Glutamatergic neuron (in vitro differentiated cells): ENCODE measurements at places on chromosomes 5 and 9. TPM values are rescaled to one million over a fixed set of nuclear protein-coding genes. Genes with fewer than 3 reads are reported as not detected.
A peak's percentile ranks its signal among the peaks of the same experiment; 100 is the strongest.

GRCh38 chr9:130107234-130107861, 53.6 kb downstream of the GPR107 start:
- peak overlapping the region; percentile 12 for H3K4me3 ChIP-seq
- H3K27ac ChIP-seq, result no peak overlapping the region
- H3K36me3 ChIP-seq, result no peaks in the 10 kb centered on the region
- H3K4me1 ChIP-seq, result peaks cover 33% of the 10 kb centered on the region
- peak; percentile 88 for DNase-seq
- H3K27me3 ChIP-seq, result peaks cover 2% of the 10 kb centered on the region

- H3K36me3 ChIP-seq, result no peaks in the 10 kb centered on the region
- peaks cover 2% of the 10 kb centered on the region for H3K4me1 ChIP-seq
- no peak overlapping the region for H3K27ac ChIP-seq
Observed at GRCh38 chr5:115414406-115415142, 118.1 kb upstream of the CCDC112 start.

DNA sequence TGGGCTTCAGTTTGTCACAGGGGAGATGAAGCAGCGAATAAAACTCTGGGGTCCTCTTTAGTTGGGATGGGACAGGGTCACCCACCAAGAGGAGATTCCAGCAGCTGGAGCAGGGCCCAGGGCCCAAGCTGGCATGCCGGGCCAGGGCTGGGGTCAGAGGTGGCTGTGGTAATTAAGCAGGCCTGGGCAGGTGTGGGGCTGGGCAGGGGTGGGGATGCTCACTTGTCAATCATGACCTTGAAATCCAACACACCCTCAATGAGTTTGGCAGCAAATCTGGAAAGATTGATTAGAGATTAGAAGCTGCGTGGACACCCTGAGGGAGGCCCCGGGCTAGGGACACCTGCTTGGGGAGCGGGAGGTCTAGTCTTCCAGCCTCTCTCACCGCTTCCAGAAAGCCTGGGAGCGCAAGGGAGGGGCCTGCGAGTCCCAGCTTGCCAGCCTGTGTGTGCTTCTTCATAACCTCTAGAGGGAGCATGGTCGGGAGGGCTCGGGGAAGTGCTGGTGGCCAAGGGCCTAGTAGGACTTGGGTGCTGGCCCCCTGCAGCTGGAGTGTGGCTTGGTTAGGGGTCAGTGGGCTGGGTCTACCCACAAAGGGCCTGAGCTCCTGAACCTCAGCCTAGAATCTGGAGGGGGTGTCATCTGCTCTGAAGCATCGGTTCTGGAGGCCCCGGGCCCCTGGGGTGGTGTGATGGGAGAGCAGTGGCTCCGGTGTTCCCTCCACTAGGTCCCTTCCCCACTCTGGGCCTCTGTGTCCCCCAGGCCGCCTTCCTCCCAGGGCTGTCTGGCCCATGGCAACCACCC, 7.6 kb downstream of the CRAT start:
- DNase-seq, result peak; percentile 58
- H3K27ac ChIP-seq, result no peak overlapping the region
- peaks cover 7% of the 10 kb centered on the region for H3K27me3 ChIP-seq

- no peak overlapping the region for H3K4me3 ChIP-seq
- no peaks in the 10 kb centered on the region for H3K36me3 ChIP-seq
- no peak overlapping the region for H3K27ac ChIP-seq
- H3K27me3 ChIP-seq, result no peaks in the 10 kb centered on the region
- no peaks in the 10 kb centered on the region for H3K4me1 ChIP-seq
Observed at GRCh38 chr5:15215056-15215455, 284.9 kb upstream of the FBXL7 start.

Gene BARHL1
- not detected for total RNA-seq

DNA sequence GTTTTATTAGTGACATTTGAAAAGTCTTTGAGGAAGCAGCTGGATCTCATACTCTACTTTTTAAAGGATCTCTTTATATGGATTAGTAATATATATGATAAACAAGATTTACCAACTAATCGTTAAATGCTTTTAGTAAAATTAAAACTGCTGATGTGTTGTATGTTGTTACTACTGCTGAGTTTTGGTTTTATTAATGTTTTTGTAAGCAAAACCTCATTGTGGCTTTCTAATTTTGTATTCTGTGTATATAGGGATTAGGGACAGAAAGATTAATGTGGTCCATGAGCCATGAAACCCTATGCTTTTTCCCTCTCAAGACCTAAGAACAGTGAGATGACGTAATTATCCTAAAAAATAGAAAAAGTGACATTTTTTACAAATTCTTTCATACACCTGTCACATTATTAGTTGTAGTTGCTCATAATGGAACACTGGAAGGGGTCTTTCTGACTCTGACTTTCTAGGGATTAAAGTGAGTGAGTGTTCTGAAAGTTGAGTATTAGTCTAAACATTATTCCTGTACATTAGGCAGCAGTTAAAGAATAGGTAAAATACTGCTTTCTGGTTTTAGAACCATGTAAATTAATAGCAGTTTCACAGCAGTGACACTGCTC, 85.9 kb downstream of the SLC12A2 start:
- H3K36me3 ChIP-seq, result no peaks in the 10 kb centered on the region
- H3K27ac ChIP-seq, result no peak overlapping the region
- DNase-seq, result no peak
- no peaks in the 10 kb centered on the region for H3K27me3 ChIP-seq

Gene PCDH12
- 1.7 TPM for total RNA-seq

DNA sequence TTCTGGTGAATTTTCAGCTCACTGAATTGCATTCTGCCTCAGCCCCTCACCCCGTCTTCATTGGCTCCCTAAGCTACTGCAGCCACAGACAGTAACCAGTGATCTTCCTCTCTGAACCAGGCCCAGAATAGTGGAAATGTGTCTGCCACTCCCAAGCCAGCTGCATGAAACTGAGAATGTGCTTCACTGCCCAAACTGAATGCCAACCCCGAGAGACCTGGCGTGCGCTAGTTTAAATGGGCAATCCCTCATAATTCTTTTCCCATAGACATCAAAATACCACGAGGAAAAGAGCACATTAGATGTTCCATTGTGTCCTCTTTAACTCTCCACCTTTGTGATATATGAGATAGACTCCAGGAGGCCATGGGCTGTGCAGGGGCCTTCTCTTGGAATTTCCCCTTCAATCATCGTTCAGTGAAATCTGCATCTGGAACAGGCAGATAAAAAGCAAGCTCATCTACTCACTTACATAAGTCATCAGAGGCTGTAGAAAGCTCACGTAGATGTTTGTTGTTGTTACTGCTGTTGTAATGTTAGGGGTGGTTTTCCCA, 320.2 kb downstream of the NFIB start:
- no peak overlapping the region for H3K27ac ChIP-seq
- no peaks in the 10 kb centered on the region for H3K27me3 ChIP-seq
- peaks cover 1% of the 10 kb centered on the region for H3K4me1 ChIP-seq
- H3K36me3 ChIP-seq, result peaks cover 11% of the 10 kb centered on the region

DNA sequence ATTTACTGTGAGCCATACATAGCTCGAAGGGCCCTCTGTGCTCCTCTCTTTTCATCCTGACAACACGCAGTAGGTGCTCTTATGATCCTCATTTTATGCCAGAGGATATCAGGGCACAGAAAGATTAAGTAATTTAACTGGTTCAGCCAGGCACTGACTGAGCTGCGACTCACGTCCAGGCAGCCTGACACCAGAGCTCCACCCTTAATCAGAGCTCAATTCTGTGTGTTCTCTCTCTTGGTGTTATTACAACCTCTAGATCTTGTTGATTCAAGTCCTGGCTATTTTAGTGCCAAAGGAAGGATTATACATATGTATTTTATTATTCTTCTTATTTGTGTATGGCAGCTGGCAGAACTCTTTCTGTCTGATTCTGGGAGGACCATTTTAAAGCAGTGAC, 59.7 kb downstream of the OSMR start:
- DNase-seq, result no peak
- no peak overlapping the region for H3K27ac ChIP-seq
- H3K4me1 ChIP-seq, result no peaks in the 10 kb centered on the region
- no peaks in the 10 kb centered on the region for H3K27me3 ChIP-seq
- H3K36me3 ChIP-seq, result peaks cover 18% of the 10 kb centered on the region

Gene CTXN3
- total RNA-seq, result not detected

Gene PRDM9
- not detected for total RNA-seq

DNA sequence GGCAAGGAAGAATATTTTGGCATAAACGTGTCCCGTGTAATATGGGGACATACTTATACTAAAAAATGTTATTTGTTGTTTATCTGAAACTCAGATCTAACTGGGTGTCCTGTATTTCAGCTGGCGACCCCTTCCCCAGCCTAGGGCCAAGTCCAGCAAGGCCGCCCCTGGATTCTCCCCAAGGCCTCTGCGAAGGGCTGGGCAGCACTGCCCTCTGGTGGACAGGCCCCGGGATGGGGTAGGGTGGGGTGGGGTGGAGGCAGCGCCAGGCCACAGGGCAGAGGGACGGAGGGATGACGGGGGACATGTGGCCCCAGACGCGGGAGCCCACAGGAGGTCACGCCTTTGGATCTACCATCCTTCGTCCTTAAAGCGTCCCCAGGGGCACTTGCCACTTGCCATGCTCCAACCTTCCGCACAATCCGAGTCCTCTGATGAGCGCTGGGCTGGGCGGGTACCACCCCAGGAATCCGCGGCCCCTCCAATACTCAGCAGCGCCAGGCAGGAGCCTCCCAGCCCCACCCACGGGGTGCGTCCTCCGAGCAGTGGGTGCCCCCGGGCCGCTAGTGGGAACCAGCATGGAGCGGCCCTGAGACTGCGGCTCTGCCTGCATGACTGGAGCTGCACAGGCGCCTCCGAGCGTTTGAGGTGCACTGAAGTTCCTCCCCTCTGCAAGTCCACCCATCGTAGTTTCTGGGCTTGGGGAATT, 7.1 kb upstream of the AGPAT2 start:
- peaks cover 15% of the 10 kb centered on the region for H3K4me1 ChIP-seq
- DNase-seq, result peak; percentile 86
- peaks cover 5% of the 10 kb centered on the region for H3K27me3 ChIP-seq

DNA sequence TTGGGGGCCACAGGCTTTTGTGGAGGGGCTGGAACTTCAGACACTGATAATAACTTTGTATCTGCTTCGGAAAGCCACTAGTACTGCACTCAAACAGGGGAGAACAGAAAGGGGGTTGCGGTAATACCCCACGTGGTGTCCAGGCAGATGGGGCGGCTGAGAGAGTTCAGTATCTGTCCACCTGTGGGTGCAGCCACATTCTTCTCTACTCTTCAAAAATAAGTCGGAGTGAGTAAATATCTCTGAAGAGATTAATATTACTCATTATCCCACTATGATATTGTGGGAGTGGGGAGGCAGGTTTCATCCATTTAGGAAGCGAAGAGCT, 102.1 kb upstream of the SSBP2 start:
- peak overlapping the region; percentile 88 for H3K4me3 ChIP-seq
- H3K36me3 ChIP-seq, result no peaks in the 10 kb centered on the region

DNA sequence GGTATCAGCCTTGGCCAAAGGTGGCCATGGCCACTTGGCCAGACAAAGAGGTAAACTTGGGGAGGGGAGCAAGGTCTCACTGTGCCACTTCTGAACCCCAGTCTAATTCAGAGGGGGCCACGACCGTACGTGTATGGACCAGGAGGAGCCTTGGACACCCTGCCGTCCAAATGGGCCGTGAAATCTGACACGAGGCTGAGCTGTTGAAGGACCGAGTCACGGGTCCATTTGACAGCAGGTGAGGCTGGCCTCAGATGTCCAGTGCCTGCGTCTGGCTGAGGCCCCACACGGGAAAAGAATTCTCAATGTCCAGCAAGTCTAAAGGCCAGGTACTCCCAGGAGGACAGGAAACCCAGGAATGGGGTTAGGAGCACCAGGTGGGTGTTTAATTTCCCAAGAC, 17.7 kb downstream of the CMBL start:
- no peak for DNase-seq
- no peak overlapping the region for H3K4me3 ChIP-seq
- H3K27me3 ChIP-seq, result peaks cover 5% of the 10 kb centered on the region
- peaks cover 8% of the 10 kb centered on the region for H3K36me3 ChIP-seq
- H3K4me1 ChIP-seq, result no peaks in the 10 kb centered on the region
- H3K27ac ChIP-seq, result no peak overlapping the region

Gene LECT2
- not detected for total RNA-seq

GRCh38 chr9:129472651-129473102, 148.2 kb downstream of the C9orf50 start:
- H3K36me3 ChIP-seq, result no peaks in the 10 kb centered on the region
- H3K4me1 ChIP-seq, result peaks cover 9% of the 10 kb centered on the region
- DNase-seq, result no peak
- peaks cover 5% of the 10 kb centered on the region for H3K27me3 ChIP-seq
- H3K27ac ChIP-seq, result no peak overlapping the region

- H3K36me3 ChIP-seq, result no peaks in the 10 kb centered on the region
- no peak for DNase-seq
- H3K27ac ChIP-seq, result no peak overlapping the region
- peaks cover 8% of the 10 kb centered on the region for H3K4me1 ChIP-seq
Observed at GRCh38 chr5:81192373-81192750, 40.8 kb upstream of the CKMT2 start.

DNA sequence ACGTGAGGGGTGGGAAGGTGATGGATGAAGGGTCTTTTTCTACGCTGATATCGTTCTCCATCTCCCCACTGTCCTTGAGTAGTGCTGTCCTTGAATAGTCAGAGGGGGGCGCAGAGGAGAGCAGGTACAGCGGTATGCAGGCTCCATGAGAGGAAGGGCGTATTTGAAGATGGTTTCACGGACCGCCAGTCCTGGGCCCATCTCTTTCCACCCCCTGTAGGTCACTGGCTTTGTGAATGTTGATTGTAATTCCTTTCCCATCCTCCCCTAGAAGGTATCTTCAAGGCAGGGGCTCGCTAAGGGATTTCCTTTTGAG, 40.8 kb upstream of the DAB2IP start:
- peaks cover 2% of the 10 kb centered on the region for H3K27me3 ChIP-seq
- DNase-seq, result no peak
- H3K27ac ChIP-seq, result no peak overlapping the region
- H3K36me3 ChIP-seq, result no peaks in the 10 kb centered on the region
- no peak overlapping the region for H3K4me3 ChIP-seq

DNA sequence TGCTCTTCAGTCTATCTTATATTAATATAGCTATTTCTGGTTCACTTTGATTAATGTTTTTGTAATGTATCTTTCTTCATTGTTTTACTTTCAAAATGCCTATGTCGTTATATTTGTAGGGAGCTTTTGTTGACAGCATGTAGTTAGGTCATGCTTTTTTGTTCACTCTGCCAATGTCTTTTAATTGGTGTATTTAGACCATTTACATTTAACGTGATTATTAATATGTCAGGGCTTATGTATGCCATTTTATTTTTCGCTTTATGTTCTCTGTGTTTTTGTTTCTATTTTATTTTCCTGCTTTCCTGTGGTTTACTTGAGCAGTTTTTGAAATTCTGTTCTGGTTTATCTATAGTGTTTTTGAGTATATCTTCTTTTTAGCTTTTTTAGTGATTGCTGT, 10.8 kb downstream of the GARIN3 start:
- DNase-seq, result no peak
- no peaks in the 10 kb centered on the region for H3K4me1 ChIP-seq
- no peaks in the 10 kb centered on the region for H3K27me3 ChIP-seq
- no peaks in the 10 kb centered on the region for H3K36me3 ChIP-seq
- H3K27ac ChIP-seq, result no peak overlapping the region
